ENCODE measurements at places on chromosomes 11 and 22.
A peak's percentile ranks its signal among the peaks of the same experiment; 100 is the strongest.

DNA sequence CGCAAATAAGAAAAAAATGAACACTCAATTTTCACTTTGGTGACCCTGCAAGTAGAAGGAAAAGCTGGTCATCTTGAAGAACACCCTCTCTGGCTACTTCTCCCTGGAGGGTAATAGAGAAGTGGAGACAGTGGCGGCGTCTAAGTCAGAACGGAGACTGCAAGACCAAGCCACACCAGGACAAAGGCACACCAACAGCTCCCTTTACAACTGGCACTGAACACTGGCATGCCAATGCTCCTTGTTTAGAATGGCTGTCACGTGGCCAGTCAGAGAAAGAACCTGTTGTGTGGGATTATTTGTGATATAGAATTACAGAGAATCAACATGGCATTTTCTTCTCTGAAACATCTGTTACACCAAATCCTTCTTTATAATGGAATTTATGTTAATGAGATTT is 61.3 kb upstream of the YPEL1 start:
- no peak for DNase-seq

DNA sequence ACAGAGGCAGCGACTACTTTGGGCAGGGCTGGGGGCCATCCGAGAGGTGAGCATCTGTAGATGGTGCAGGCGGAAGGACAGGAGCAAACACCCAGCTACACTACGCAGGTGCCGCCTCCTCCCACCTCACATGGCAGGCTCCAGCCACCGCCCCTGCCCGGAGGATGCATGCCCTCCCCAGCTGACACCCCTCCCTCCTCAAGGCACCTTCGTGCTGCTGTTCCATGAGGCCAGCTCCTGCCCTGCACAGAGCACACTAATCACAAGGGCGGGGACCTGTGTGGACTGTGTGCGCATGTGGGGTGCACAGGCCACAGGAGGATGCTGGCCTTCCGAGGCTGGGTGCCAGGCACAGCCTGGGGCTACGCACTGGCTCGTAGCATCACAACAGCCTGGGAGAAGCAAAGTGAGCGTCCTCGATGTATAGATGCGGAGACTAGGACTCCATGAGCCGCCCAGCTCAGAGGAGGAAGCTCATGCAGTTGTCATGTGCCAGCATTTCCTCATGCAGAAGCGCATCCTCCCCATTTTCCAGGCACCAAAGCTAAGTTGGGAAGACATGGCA is 32.8 kb upstream of the HMOX1 start:
- no peak for DNase-seq

DNA sequence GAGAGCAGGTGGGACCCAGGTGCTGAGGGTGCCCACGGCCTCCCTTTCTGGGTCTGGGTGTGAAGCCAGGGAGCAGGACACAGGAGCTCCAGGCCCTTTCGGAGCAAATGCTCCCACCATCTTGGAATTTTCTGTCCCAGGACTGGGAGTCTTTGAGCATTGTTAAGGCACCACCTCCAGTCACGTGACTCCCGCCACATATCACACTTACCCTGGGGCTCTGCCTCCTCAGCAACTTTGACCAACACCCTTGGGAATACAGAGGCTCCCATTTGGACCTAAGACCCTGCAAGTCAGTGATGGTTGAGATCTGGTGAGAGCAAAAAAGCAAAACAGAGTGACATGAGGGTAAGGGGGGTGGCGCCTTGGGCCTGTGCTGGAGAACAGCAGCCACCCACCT is 35.6 kb downstream of the GNAZ start:
- DNase-seq = no peak

- DNase-seq = no peak
These were observed 70.7 kb downstream of the PARVB start for GRCh38 chr22:44094751-44095302.

DNA sequence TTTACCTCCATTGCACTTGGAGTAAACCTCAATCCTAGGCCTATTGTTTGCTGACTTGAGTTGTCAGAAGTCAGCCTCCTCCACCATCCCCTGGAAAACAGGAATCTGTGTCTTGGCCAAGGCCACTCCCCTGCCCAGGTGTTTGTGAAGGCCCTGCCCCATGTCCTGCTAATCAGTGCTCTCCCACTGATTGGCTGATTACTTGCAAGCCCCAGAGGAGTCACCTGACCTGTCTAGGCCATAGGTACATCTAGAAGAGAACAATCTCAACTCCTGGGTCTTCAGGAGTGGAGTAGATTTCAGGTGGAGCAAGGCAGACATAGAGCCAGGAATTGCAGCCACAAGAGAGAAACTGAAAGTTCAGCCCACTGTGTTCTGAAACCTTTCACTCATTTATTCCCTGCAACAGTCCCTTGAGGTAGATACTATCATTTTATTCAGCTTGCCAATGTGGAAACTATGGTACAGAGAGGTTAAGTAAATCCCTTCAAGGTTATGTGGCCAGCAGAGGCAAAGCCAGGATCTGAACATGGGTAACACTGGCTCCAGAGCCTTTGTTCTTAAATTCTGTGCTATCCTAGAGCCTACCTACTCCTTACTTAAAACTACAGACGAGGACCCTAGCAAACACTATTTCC is 10.4 kb downstream of the OAF start:
- DNase-seq = no peak

DNA sequence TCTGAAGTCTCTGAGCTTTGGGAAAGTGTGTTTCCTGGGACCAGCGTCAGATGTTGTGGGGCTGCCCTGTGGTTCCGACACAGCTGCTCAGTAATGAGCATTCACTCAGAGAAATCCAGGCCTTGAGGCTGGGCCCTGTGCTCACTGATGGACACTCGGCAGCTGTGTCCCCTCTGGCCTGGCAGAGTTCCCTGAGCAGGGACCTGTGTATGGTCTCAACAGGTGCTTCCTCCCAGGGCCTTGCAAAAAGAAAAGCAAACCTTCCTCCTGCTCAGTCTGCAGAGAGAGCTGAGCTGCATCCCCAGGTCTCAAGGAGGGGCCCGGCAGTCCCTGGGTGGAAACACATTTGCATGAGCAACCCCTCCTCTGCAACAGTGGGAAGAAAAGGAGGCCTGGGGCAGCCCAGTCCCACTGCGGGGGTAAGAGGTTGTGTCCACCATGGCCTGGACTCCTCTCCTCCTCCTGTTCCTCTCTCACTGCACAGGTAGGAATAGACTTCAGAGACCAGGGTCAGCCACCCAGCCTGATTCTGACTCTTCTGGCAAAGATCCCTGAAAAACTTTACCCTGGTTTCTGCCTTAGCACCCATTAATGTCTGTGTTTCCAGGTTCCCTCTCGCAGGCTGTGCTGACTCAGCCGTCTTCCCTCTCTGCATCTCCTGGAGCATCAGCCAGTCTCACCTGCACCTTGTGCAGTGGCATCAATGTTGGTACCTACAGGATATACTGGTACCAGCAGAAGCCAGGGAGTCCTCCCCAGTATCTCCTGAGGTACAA is 131.2 kb downstream of the VPREB1 start:
- DNase-seq = no peak

DNA sequence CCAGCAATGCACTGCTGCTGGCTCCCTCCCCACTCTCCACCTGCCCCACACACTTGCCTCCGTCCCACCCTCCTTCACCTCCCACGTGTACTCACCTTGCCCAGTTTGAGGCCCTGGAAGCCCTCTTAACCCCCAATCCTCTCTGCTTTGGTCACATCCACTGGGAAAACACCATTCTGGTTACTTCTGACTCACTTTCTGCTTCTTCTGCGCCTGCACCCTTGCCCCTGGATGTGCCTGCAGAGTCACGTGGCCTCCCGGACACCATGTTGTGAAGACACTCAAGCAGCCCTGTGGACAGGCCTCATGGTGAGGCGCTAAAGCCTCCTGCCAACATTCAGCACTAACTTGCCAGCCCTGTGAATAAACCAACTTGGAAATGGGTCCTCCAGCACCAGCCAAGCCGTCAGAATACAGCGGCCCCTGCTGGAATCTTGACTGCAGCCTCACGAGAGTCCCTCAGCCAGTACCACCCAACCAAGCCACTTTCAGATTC is 2.6 kb upstream of the NAALADL1 start:
- DNase-seq = no peak

DNA sequence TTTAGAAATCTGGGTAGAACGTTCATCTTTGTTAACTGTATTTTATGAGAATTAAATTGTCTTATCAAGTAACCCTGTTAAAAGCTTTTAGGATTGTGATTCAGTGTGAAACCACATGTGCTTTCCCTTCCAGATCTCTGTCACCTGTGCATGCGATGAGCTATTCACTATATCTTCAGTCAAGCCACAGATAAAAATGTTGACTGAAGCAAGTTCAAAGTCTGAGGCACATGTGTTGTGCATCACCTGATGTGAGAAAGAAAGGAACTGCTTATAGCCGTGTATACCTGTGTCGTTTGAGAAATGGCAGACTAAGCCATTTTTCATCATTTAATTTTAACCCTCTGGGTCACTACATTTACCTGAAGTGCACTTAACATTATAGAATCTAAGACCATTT is 1088.9 kb upstream of the TENM4 start:
- no peak for DNase-seq

GRCh38 chr22:38419858-38420160 is 35.2 kb downstream of the KCNJ4 start:
- no peak for DNase-seq

- DNase-seq = no peak
These were observed 2.3 kb upstream of the SYVN1 start for GRCh38 chr11:65136515-65137096.

DNA sequence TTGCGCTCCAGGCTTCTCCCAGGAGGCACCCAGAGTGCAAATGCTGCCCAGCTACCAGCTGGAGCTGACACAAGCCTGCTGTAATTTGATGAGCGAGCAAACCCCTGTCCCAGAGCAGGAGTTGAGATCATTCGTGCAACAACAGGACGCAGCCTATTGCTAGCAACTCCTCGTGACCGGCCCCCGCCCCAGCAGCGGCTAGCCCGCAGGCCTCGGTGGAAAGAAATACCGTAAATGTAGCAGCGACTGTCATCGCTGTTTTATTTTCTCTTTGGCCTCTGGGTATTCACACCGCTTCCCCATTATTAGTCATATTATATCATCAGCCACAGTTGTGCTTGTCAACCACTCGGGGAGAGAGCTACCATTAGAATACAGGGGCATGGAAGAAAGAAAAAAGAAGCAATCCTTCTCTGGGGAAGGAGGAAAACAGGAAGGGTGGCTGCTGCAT is 59.2 kb upstream of the ATXN10 start:
- no peak for DNase-seq

GRCh38 chr11:46845440-46845739 is 690 bp downstream of the CKAP5 start:
- DNase-seq = no peak

DNA sequence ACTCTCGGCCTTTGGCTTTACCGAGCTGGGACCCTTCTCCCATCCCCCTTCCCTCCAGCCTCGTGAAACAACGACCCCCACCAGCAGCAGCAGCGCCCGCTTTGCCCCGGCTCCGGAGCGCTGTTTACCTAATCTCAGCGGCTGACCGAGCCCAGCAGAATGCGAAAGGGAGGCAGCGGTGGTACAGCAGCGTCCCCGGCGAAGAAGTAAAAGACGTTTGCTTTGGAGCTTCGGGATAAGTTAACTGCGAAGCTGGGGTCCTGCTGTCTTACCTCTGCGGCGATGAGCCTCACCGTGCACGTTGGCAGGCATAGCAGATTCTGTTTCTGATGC is 2.0 kb upstream of the LARGE1 start:
- DNase-seq = no peak

GRCh38 chr11:41201156-41201555 is 258.3 kb downstream of the LRRC4C start:
- peak; percentile 18 for DNase-seq
